Hepatic stellate cell (primary cell): ENCODE measurements at places on chromosomes 7 and 10.
A peak's percentile ranks its signal among the peaks of the same experiment; 100 is the strongest.

GRCh38 chr7:87156709-87157108 is 4.5 kb downstream of the DMTF1 start:
- peak; percentile 19 for DNase-seq

- DNase-seq: no peak
These were observed 69.5 kb downstream of the STEAP1B start for GRCh38 chr7:22430457-22430856.

DNA sequence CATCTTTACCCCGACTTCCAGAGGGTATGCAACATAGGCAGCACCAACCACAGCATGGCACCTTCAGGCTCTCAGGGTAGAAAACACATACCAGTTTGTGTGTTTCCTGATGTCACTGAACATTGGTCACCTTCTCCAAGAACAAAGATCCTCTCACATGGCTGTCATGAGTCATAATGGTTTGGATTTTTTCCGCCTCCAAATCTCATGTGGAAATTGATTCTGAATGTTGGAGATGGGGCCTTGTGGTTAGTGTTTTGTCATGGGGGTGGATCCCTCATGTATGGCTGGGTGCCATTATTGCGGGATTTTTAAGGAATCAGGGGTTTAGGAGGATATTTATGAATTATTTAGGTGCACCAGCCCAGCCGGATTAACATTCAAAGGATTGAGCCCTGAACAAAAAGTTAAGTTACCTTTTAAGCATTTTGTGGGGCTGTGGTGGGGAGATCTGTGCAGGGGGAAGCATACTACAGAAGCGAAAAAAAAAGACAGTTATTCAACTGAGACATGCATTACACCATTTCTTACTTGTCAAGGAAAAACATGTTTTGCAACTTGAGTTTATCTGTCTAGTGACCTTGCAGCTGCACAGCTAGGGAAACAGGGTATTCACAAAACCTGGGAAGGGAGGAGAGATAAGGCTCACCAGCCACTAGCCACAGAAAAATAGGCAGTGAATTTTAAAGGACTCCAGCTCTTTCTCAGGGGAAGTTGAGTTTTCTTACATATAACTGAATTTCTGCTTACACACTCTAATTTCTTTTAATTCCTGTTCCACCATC is 774.1 kb upstream of the AUTS2 start:
- DNase-seq: no peak

GRCh38 chr10:1300218-1300617 is 244.0 kb downstream of the WDR37 start:
- no peak for DNase-seq

DNA sequence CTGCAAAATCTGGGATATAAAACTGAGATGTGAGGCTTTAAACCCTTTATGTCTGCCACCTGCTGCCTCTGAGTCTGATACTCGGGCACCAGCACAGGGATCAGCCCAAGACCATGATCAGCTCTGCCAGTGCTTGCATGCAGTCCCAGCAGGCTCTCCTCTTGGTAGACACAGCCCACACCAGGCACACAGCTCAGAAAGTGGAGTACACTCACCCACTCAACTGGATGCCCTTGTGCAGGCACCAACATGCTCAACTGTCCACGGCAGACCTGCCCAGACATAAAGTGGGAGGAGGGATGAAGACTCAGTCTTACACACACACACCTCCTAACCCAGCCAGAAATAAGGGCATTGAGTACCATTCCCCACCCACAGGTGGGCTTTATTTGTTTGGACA is 18.2 kb upstream of the MYH16 start:
- DNase-seq: no peak

DNA sequence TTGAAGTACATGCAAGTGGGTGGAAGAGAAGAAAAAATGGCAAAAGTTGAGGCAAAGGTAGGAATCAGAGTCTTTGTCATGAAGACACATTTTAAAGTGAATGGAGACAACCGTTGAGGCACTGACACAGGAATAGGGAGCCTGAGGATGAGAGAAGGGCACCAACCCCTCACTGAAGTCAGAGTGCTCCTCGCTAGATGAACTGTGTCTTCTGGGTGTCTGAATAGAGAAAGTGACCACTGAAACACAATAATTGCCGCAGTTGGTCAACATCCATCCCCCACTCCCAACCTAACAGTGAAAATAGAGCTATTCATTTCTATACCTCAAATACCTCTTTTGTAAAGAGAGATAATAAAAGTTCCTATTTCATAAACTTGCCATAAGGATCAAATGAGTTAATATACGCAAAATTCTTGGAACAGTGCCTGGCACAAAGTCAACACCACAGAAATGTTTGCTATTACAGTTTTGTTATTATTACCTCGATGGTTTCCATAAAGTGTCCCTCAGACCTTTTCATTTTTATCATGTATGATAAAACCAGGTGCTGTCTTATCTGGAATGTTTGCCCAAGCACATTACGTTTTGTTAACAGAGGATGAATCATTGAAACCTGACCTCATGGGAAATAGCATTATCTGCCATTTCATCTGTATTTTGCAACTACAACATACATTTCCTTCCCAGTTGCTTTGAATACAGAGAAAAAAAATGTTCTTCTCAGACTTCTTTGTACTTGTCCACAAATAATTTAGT is 61.8 kb upstream of the SP4 start:
- no peak for DNase-seq

DNA sequence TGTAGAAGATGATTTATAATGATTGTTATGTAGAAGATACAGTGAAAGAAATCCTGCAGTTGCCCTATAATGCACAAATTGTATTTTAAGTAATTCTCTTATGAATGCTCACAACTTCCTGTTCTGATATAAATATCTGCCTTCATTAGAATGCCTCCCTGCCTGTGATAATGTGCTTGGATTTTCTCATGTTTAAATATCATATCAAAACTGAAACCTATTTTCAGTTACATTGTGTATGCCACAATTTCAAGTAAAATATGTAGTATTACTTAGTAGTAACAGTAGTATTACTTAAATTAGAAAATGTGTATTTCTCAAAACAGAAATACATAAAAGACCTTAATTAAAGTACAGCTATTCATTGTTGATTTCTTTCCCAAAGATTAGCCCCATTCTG is 41.1 kb upstream of the TFEC start:
- DNase-seq: no peak

DNA sequence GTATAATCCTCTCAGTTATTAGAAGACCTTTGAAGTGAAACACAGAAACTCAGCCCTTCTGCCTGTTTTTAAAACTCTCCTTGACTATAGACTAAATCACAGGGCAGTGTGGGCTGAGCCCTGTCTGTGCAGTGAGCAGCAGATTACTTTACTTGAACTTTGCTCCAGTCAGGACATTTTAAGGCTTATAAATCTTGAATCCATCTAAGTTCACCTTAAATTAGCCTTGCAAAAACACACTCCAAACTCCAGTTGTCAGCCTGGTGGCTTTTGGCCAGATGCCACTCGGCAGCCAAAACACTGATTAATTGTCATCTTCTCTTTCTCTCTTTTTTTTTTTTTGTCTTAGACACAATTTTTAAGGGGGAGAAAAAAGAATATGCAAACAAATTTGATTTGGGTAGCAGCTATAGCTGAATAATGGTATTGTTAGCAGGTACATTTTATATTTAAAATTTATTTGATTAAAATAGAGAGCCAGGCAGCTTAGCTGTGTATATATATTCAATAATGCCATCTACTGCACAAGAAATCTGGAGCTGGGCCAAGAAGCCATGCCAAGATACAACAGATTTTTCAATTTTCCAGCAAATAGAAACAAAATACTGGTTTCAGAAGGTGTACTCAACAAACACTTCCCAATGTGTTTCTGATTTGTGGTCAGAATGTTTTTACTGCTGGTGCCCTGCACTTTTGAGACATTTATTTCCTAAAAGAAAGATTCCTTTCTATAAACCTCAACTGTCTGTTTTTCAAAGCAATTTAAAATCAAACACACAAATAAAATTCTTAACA is 247.7 kb downstream of the TFEC start:
- DNase-seq: no peak

DNA sequence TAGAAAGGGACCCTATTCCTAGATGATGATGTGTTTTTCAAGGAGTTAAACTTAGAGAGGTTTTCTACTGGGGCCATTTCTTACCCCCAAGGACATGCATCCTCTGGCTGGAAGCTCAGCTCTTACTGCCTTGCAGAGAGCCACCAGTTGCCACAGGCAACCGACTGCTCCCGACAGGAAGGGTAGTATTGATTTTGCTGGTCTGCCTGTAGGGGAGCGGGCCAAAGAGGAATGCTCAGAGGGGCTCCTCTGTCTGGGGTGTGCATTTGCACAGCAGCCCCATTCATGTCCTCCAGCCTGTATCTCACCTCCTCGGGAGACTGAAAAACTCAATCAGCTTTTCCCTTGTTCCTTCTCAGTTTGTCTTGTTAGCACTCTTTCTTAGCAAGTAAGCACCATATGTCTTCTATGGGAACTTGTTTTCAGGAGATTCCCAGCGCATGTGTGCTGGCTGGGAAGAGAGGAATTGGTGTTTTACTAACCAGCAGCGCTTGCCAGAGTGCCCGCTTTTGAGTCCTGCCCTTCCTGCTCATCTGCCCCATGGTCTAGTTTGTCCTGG is 739.0 kb upstream of the GALNT17 start:
- no peak for DNase-seq

- no peak for DNase-seq
These were observed 5.8 kb upstream of the METTL27 start for GRCh38 chr7:73847941-73848723.

DNA sequence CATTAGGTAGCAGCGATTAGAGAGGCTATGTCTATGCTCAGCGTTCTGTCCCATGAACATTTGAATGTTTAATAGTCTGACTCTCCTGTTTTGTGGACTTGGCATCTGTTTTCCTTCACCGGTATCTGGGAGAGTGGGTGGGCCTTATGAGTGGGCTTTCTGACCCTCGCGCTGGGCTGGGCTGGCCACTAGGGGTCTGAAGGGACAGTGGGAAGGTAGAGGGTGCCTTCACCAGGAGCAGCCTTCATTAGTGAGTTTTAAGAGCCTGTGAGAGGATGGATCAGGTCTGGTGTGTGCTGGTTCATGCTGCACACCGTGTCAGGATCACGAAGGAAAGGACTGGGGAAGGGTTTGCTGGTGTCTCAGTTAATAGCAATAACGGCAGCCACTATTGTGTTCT is 33.4 kb downstream of the DCLRE1A start:
- no peak for DNase-seq

- no peak for DNase-seq
These were observed 9.9 kb downstream of the DIP2C start for GRCh38 chr10:679556-679955.

GRCh38 chr7:35038354-35038753 is 1.1 kb upstream of the DPY19L1 start:
- no peak for DNase-seq

DNA sequence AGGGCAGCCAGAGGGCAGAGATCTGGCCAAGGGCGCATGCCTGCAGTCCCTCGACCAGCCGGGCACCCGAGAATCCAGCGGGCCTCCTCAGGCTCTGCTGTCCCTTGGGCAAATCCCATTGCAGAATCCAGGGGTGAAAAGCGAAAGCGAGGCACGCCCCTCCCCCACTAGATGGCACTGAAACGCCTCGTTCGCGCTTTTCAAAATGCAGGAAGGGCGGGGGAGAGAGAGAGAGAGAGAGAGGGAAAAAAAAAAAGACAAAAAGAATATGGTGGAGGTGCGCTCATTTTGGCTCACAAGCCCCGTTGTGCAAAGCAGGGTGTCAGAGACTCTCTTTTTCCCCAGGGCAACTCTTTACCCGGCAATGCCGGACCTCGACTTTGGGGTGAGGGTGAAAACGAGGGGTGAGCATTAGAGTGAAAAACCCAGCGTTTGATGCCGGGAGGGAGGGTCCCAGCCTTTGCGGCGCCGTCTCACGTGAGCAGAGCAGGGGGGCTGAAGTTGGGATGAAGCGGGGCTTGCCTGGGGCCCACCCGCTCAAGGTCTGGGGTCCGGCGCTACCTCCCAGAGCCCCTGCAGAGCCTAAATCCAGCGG is 2.5 kb upstream of the TMEM178B start:
- peak; percentile 12 for DNase-seq

DNA sequence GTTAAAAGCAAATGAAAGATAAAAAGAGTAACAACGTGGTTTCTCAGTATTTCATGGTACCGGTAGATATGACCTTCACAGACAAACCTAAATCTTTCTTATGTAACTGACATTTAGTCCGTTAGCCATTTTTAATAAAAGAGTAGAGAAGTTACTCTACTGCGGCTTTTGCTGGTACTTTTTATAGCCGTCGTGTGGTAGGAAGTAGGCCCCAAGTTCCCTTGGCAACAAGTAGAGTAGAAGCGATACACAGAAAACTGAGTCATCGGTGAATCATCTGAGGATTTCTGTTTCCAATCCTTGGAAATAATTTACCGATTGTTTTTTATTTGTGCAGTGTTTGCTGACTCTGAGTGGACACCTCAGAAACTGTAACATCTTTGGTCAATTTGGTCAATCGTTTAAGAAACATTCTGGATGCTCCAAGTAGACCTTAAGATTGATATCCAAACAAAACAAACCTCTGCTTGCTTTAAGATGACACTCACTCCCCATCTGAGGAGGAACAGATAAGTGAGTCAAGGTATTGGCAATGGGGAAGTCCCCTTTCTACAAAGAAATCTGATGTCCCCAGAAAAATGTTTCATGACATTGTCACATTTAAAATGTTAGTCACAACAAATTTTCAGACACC is 63.9 kb upstream of the AHR start:
- DNase-seq: peak; percentile 41

- no peak for DNase-seq
These were observed 526.7 kb upstream of the FZD8 start for GRCh38 chr10:36168777-36169176.
